ENCODE measurements at places on chromosomes 16 and 17.

- no peak for DNase-seq
These were observed 34.8 kb downstream of the CPNE2 start for GRCh38 chr16:57127037-57127763.

DNA sequence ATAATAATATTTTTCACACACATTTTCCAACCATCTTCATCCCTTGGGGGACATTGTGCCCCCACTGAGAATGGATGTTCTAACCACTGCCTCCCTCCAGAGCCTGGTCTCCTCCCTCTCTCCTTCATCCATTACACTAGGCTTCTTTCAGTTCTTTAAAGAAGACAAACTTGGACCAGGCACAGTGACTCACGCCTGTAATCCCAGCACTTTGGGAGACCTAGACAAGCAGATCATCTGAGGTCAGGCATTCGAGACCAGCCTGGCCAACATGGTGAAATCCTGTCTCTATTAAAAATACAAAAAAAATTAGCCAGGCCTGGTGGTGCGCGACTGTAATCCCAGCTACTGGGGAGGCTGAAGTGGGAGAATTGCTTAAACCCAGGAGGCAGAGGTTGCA is 6.5 kb downstream of the ALOX15 start:
- no peak for DNase-seq

GRCh38 chr17:29565643-29566472 is 979 bp downstream of the ABHD15 start:
- DNase-seq = peak; percentile 46

- no peak for DNase-seq
These were observed 11.2 kb downstream of the QRICH2 start for GRCh38 chr17:76296889-76297288.

GRCh38 chr16:1466968-1467521 is 7.8 kb downstream of the CLCN7 start:
- DNase-seq = no peak

- DNase-seq = no peak
These were observed 607.5 kb downstream of the TOX3 start for GRCh38 chr16:51939378-51939871.

- no peak for DNase-seq
These were observed 29.1 kb downstream of the EFCAB13 start for GRCh38 chr17:47352848-47353247.

- DNase-seq = no peak
These were observed 25.1 kb downstream of the FA2H start for GRCh38 chr16:74749291-74750055.

Measured in T-helper 1 cell (primary cell).